Right ventricle myocardium superior (tissue), 1 donor: ENCODE measurements at places on chromosomes 3 and 15.
A peak's percentile ranks its signal among the peaks of the same experiment; 100 is the strongest.

GRCh38 chr15:88255484-88256278 is 858 bp downstream of the NTRK3 start:
- no peak for DNase-seq

- peak; percentile 76 for DNase-seq
Measured at GRCh38 chr15:25775317-25775912, 87.7 kb downstream of the ATP10A start.

DNA sequence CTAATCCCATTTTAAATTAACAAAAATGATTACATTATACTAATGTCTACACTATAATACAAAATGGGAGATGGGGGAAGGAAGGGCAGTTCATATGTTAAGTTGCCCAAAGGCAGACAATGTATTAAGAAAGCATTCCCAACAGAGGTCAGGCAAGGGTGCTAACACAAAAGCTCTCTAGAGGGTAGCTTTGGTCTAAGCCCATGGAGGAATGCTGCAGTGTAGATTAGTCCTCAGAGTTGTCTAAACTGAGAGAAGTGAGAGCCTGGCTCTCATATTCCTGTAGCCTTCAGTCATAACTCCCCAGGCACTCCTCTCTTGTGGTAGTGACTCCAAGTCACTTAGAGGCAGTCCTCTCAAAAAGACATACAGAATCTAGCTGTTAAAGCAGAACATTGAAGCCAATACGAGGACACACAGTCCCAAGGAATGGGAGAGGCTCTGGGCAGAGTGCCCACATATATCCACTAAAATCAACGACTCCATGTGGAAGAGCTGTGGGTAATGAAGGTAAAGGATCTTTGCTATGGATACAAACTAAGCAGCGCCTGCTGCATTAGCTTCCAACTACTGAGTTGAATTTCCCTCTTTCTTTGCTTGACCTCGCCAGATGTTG is 14.5 kb downstream of the NEK10 start:
- no peak for DNase-seq

GRCh38 chr3:177158461-177158860 is 38.8 kb downstream of the TBL1XR1 start:
- no peak for DNase-seq

GRCh38 chr3:174332391-174332790 is 526.7 kb upstream of the NAALADL2 start:
- no peak for DNase-seq

GRCh38 chr15:100705065-100705464 is 102.7 kb downstream of the ASB7 start:
- DNase-seq = no peak

GRCh38 chr15:47582233-47582632 is 135.1 kb upstream of the SEMA6D start:
- no peak for DNase-seq

DNA sequence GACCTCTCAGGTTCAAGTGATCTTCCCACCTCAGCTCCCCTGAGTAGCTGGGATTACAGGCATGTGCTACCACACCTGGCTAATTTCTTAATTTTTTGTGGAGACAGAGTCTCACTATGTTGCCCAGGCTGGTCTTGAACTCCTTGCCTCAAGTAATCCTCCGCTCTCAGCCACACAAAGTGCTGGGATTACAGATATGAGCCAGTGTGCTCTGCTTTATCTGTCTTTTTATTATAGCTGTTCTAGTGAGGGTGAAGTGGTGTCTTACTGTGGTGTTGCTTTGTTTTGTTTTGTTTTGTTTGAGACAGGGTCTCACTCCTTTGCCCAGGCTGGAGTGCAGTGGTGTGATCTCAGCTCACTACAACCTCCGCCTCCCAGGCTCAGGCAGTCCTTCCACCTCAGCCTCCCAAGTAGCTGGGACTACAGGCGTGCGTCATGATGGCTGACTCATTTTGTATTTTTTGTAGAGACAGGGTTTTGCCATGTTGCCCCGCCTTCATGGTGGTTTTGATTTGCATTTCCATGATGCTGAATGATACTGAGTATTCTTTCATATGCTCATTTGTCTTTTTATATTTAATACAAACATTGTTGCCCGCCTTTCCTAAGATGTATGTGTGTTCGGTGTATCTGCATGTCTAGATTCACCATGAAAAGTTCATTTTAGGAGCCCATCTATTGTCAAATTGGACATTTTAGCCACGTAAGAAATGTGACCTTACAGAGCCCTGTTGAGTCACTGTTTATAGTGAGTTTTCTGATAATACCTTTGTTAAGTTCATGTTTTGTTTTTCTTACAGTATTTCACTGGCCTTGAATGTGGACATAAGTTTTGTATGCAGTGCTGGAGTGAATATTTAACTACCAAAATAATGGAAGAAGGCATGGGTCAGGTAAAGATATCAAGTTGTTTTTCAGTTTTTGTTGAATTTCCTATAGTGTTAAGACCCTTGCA is 80.6 kb downstream of the ARIH1 start:
- no peak for DNase-seq

GRCh38 chr3:60582288-60582687 is 669.0 kb downstream of the FHIT start:
- no peak for DNase-seq

DNA sequence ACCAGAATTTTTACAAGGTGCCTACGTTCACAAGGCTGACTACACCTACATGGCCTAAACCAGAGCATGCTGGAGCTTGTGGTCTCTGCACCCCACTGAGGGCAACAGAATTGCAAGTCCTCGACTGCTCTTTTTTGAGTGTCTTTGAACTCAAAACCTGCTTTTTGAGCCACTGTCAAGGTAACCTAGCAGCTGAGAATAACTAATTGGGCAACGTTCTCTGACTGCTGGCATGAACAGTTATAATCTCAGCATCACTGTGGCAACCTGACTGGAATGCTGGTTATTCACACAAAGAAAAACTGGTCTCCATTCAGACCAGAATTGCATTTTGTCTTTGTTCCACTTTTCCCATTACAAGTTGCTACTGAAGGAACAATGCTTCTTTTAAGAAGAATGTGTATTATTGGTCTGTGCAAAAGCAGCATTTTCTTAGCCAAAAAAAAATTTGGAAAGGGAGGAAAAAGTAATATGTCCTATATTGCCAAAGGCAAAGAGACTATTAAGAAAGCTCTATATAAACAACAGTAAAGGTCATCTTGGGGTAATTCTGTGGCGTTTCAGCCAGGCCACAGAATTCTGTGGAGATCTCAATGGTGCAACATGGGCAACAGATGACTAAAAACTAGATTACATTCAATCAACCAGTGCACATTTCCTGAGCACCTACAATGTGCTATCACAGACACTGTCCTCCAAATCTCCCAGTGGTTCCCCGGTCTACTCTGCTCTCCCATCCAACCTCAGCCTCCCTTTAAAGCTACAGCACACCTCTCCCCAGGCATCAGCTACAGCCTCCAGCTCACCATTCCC is 76.8 kb downstream of the TNIK start:
- DNase-seq = no peak

- DNase-seq = no peak
Measured at GRCh38 chr3:32132121-32132520, 25.7 kb downstream of the GPD1L start.

- DNase-seq = no peak
Measured at GRCh38 chr3:5056111-5056391, 66.0 kb upstream of the ARL8B start.

- no peak for DNase-seq
Measured at GRCh38 chr15:22995795-22996194, 15.6 kb upstream of the CYFIP1 start.

DNA sequence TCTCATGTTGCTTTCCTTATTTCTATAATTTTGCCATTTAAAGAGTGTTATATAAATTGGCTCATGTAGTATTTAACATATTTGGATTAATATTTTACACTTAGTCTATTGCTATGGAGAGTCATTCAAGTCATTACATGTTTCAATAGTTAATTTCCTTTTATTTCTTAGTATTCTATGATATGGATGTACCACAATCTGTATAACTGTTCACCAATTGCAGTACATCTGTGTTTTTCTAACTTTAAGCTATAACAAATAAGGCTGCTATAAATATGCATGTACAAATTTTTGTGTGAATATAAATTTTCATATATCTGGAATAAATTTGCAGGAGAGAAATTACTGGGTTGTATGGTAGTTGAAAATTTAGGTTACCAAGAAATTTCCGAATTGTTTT is 993.4 kb downstream of the NAALADL2 start:
- DNase-seq = no peak

DNA sequence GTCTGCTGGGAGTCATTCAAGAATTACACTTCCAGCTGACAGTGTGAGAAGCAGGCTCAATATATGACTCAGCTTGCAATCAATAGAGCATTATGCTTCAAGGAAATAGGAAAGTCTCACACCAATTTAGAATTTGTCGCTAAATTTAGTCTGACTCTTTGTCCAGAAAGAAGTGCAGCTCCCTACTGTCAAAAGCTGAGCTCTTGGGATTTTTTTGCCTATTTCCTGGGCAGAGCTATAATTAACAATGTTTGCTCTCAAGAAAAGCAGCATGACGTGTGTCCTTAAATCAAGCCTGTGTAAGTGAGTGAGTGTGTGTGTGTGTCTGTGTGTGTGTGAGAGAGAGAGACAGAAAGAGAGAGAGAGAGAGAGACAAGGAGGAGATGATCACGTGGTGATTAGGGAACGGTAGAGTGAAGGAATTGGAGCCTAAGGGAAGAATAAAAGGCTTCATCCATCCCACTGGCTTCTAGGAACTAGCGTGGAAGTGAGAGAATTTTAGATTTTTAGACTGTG is 16.4 kb upstream of the SLC35G2 start:
- no peak for DNase-seq
